Neuronal stem cell (in vitro differentiated cells): ENCODE measurements at places on chromosomes 13 and 19.

GRCh38 chr19:43711751-43712355, 4.0 kb upstream of the IRGC start:
- no peak for DNase-seq

DNA sequence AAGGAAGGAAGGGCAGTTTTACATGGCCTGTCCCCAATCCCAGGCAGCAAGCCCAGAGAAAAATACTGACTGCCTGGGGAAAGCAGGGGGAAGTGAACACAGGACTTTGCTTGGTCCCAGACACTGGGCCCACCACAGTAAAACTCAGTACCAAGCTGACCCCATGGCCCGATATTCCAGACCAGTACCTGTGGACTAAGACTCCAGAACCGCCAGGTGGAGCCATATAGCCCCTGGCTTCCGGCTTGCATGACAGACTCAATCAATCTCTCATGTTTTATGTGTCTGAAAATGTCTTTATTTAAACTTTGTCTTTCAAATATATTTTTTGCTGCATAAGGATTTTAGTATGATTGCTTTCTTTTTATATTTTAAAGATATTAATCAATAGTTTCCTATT, 767.9 kb upstream of the SLITRK6 start:
- DNase-seq = no peak

GRCh38 chr13:108266321-108266990, 3.1 kb upstream of the TNFSF13B start:
- no peak for DNase-seq

DNA sequence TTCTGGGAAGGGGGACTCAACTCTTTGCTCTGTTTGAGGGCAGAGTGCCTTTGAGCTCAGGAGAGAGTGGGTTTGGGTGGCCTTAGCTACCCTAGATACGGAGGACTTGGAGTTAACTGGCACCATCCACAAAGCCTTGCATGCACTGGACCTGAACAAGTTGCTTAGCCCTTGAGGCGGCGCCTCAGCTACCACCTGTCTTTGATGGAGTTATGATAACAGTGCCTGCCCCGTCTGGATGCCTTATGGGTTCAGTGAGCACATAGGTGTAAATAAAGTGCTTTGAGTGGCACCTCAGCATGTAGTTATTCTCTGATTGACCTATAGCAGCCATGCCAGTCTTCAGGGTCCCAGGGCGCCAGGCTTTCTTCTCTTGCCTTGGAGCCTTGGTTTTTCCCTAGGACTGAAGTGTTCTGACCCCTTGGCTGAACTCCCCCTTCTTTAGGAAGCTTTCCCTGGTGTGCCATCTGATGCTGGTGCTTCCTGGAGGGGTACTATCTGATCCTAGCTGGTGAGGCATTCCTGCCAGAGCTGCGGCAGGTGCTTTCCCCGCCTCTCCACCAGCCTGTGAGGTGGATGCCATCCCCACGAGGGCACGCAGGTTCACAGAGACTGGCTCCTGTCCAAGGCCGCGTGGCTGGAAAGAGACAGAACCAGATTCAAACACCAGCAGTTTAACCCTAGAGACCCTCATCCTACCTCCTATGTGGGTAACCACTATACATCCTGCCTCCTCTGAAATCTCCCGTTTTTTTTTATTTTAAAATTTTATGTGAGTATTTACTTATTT, 5.8 kb downstream of the BCKDHA start:
- DNase-seq = no peak

GRCh38 chr19:54724142-54724541, at the start of gene KIR3DL3:
Gene KIR3DL3 (plus strand): TSS chr19:54724442. CDS start chr19:54724497, 55 bp downstream.
- no peak for DNase-seq

DNA sequence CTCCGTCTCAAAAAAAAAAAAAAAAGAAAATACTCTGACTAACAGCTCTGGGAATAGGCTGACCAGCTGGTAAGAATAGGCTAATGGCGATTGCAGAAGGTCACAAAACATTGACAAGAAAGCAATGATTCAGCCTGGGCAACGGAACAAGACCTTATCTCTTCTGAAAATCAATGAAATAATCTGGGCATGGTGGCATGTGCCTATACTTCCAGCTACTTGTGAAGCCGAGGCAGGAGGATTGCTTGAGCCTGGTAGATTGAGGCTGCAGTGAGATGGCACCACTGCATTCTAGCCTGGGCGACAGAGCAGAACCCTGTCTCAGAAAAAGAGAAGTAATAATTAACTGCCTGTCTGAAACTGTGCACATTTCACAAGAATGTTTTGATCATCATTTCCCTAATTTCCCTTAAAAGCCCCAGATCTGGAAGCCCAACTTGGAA, 18.8 kb upstream of the MTRF1 start:
- DNase-seq = no peak

GRCh38 chr13:30880856-30881155, 25.3 kb upstream of the MEDAG start:
- no peak for DNase-seq

- no peak for DNase-seq
Measured at GRCh38 chr13:30376426-30377311, 45.6 kb upstream of the UBE2L5 start.
